Activated gamma-delta T cell treated with Interleukin-2 at 50 U/mL for 16 hours (primary cell): ENCODE measurements at places on chromosomes 16 and 17.

DNA sequence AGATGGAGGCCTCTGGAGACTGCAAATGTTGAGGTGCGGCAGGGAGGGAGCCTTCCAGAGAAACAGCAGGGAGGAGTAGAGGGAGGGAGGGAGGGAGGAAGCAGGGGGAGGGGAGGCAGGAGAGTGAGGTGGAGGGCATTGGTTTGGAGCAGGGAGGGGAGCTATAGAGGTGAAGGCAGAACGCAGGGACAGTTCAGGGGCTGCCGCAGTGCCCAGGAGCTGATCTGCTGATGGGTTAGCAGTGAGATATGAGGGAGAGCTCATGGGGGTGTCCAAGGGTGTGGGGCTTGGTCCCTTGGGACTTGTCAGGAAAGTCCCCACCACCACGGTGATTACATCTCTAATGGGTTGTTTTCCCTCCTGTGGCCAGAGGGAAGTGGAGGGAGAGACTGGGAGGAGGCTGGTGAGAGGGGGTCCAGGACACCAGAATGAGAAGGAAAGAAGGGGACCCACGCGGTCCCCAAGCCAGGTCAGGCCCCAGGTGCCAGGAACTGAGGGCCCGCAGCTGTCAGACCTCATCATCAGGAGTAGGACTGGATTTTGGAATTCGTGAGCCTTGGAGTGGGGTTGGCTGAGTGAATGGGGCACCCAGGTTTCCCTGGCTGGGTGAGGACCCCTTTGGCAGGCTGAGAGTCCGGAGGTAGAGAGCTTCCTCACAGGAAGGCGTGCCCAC lies 11.2 kb downstream of the CA4 start:
- DNase-seq = no peak

DNA sequence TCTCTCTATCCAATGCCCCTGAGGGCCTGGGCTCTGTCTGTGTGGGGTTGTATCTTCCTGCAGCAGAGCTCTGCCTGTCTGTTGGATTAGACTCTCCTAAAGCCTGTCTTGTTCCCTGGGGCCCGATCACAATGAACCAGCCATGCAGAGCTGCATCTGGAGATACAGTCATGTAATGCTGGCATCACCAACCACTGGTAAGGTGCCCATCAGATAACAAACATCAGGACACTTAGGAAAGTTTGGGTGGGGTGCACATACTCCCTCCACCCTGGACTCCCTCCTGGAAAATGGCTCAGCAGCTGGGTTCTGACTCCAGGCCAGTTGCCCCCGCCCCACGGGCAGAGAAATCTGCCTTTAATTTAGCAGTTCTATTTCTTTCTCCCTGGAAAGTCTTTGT lies 61.3 kb upstream of the BRD7 start:
- DNase-seq = no peak

DNA sequence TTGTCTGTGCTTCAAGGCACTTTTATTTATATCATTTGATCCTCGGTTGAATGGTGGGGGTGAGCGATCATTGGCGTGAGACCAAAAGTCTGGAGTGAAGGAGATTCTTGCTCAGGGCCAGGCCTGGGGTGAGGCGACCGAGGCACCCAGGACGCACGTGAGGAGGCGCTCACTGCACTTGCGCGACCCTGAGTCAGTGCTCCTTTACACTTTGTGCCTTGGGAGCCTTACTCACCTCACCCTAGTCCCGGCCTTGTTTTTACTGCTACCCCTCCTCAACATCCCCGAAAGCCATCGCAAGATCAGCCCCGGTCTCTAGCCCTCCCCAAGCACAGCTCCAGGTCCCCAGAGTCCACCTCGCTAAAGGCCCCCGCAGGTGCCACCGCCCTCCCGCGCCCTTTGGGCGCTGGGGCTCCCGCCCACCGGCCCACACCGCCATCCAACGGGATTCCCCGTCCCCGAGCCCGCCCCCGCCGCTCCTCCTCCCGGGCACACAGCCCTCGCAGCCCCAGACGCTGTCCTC lies 496 bp downstream of the EZH1 start:
- peak; percentile 44 for DNase-seq

- DNase-seq = no peak
These were observed 159.9 kb downstream of the FTO start for GRCh38 chr16:53863861-53864260.

GRCh38 chr16:87976665-87977064 lies 25.4 kb downstream of the BANP start:
- no peak for DNase-seq

GRCh38 chr17:71530248-71530647 lies 590.6 kb upstream of the SOX9 start:
- DNase-seq = no peak

- DNase-seq = no peak
These were observed 43.8 kb downstream of the ZNRF1 start for GRCh38 chr16:75042426-75043174.

DNA sequence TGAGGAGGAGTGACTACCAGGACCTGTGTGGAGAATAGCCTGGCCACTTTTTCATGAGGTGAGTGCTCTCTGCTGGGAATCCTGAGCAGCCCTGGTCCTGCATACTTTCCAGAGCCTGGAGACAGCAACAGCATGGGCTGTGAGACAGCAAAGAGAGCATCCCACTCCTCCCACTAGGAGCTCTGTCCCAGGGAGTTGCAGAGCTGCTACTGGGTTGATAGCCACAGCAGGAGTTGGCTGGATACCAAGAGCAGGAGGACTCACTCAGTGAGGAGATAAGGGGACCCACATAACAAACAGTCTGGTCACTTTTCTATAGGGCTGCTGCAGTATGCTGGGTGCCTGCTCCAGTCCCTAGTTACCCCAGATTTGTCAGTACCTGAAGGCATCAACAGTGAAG lies 439.3 kb upstream of the CDH8 start:
- no peak for DNase-seq

DNA sequence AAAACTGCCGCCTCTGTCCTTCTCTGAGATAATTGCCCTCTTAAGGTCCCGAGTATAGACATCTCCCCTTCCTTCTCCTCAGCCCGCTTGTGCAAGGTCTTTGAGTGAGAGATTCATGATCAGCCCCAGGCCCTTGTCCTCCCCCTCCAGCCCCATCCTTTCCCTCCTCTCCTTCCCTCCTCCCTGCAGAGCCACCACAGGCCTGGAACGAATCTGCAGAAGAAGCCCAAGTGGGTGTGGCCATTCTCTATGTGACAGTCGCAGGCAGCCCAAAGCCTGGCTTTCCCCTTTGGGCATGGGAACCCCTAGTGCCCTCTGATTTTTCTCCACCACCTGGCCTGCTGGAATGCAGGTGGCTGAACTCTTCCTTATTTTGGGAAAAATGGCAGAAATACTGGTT lies 7.2 kb upstream of the NDRG4 start:
- DNase-seq = no peak
